ENCODE measurements at places on chromosomes 12 and 14.

GRCh38 chr12:51504851-51505250 lies 80.2 kb downstream of the SLC4A8 start:
- DNase-seq = no peak

GRCh38 chr12:47111854-47112253 lies 32.1 kb upstream of the AMIGO2 start:
- no peak for DNase-seq

GRCh38 chr12:112317481-112317880 lies 64.8 kb downstream of the HECTD4 start:
- no peak for DNase-seq

DNA sequence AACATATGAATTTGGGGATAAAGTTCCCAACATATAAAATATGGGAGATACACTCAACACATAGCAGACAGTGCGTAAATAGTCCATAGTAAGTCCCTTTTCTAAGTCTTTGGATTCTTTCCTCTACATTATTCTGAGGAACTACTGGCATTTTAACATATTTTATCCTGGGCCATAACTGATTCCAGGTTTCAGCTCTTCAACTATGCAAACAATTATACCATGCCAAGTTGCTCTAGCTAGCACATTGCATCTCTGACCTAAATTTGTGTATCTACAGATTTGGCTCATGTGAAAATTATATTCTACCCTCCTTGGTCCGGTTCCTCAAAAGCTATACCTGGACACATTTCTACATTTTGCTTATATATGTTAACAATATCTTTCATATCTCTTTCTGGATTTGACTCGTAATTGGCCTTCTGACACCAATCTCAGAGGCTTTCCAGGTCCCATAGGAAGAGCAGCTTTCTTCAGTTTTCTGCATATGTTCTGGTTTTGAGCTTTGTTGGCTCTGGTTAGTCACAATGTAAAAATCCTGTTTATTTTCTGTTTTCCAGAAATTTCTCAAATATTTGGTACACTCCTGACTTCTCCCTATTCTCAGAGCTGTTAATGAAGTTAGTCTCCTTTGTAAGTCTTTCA lies 305.4 kb downstream of the BMP4 start:
- DNase-seq = no peak

DNA sequence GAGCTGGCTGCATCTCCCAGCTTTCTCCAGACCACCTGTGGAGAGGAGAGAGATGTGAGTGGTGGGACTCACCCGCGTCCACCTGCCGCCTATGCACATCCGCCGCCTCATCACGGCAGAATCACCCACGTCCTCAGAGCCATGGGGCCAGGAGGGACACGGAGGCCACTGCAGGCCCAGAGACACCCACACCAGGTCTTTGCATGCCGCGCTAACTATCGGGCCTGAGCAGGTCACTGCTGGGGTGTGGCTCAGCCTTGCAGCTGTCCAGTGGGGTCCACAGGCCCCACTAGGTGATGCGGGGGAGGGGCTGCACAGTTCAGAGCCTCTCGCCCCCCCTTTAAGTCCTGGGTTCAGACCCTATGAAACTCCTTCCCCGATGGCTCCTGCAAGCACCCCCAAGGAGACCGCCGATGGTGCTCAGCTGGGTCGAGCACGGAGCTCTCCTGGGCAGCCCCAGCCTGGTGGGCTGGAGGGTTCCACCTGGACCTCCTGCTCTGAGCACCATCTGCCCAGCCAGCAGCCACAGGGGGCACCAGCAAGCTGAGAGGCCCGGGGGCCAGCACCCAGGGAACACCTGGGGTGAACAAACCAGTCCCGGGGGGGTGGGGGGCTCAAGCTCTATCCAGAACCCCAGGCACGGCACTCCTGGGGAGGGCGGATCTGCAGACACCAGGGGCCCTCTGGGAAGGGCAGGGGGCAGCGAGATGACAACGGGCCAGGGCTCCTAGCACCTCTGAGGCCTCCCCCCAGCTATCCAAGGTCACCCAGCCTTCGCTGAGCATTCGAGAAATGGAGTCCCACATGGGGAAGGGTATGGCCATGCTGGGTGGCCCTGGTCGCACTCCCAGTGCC lies 34.3 kb downstream of the CCNK start:
- no peak for DNase-seq

- DNase-seq = no peak
Observed at GRCh38 chr14:57714487-57714931, 151.4 kb downstream of the SLC35F4 start.

- no peak for DNase-seq
Observed at GRCh38 chr12:45720069-45720468, 9.4 kb upstream of the ARID2 start.

GRCh38 chr14:75568791-75569190 lies 9.6 kb upstream of the FLVCR2 start:
- no peak for DNase-seq

- no peak for DNase-seq
Observed at GRCh38 chr14:97368900-97369564, 571.9 kb downstream of the VRK1 start.

DNA sequence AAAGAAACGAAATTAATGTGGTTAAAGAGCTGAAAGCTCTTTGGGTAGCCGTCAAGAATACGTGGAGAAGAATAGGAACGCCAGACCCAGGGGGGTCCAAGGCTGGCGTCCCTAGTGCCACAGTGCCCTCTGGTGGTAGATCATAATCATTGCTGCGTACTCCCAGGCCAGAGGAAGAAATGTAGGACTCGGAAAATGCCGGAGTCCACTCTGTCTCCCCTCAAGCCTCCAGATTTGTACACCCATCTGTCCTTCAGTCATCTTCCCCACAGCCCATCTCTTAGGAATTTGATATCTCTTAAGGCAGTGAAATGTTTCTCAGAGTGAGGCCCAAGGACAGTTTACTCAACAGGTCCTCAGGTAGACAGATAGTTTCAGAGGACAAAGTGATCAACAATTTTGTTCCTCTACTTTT lies 25.4 kb upstream of the PLEKHG6 start:
- DNase-seq = peak; percentile 12

DNA sequence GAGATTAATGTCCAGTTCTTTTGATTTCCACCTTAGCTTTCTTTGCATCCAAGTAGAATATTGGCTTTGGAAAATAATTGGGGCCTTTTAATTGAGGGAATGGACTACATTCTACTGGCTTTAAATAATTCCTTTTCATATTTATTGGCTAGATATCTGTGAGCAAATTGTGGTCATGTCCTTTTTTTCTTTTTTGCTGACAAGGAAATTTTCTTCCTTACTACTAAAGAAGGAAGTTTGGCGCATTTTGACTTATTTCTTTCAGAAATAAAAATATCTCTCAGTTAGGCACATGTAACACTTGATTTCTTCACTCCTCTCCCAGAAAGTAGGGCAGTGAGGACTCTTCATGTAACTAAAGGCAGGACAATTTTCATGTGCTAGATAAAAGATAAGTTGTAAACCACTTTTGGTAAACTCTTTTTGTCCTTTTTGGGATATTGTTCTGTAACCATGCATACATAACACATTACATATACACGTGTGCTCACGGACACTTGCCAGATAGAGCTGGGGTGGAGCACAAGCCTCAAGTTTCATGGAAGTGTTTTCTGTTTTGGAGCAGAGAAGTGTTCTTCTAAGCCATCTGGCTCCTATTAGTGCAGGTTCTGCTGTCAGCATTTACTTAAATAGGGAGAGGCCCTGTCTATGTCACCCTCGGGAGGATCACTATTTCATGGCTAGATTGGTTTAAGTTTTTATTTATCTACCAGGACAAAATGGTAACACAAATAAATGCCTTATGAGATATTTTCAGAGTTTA lies 85.1 kb upstream of the LRIG3 start:
- no peak for DNase-seq

DNA sequence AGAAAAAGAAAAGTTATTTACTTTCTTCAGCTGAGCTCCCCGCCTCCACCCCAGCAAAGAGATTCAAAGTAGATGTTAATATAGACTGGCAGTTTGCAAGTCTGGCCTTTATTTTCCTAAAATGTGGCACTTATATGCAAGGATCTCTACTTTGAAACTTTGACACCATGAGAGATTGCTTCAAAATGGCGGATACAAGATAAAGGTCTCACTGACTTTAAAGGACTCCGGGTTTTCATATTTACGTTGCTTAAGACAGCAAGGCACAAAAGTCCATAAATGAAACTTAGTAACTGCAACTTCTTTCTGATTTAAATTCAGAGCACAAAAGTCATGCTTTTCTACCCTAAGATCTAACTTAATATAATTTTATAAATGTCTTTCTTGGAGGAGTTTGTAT lies 3.5 kb downstream of the OTX2 start:
- DNase-seq = no peak

DNA sequence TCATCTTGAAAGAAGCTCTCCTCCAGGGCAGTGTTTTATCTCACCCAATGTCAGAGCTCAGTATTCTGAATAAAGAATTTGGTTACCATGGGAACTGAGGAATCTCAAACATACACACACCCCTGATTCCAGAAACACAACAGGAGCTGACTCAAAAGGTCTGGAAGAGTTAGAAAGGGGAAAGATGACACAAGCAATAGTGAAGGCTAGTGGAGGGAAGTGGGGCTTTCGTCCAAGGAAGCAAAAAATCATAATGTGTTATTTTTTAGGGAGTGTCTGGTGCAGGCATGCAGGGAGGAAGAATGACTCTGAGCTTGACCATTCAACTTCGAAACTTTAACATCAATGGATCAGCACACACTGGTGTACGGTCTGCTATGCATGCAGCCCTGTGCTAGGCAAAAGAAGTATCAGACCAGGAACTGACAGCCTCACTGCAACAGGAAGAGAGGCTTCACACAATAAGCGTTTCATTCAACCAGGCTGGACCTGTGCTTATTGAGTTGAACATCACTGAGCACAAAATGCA lies 20.3 kb downstream of the HEBP1 start:
- DNase-seq = no peak

DNA sequence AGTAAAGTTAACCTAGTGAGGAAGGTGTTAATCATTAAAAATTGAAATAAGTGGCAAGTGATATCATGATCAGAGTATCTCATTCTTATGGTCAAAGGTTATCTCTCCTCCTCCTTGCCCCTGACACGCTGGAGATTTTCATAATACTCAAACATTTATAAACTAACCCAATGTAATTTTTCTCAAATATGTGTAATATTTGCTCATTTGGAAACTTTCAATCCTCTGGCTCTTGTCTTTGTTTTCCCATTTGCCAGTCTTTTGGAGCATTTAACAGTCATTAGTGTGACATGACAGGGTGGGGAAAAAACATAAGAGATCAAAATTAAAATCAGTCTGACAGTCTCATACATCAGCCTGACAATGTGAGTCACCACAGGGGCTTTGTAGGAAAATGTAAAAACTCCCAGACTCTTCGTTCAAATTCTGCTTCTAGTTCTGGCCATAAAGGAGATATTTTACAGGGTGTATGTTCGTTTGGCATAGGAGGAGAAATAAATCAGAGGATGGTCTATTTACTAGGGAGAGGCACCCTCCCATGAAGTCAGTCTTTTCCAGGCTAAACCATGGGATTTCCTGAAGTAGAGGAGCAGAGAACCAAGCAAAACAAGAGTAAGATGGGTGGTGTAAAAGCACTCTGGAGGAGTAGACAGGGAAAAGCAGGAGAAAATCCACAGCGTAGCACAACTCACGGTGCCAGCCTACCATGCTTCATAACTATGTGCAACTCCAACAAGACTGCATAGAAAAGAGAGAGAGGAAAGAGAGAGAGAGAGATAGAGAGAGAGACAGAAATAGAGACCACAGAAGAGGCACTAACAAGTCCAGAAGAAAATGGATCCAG lies 369.2 kb upstream of the PDE3A start:
- DNase-seq = no peak

- no peak for DNase-seq
Observed at GRCh38 chr12:104022786-104023185, 27.2 kb downstream of the GLT8D2 start.

GRCh38 chr12:578748-579419 lies 84.4 kb downstream of the NINJ2 start:
- no peak for DNase-seq
